Stimulated activated effector memory CD8-positive, alpha-beta T cell treated with anti-CD3 and anti-CD28 coated beads, Interleukin-12 subunit alpha, Interleukin-12 subunit beta, amount 100 ng/mL, for 72 hours (primary cell): ENCODE measurements at places on chromosomes 1 and 21.

GRCh38 chr1:197982256-197982655, 65.1 kb downstream of the LHX9 start:
- DNase-seq: no peak

DNA sequence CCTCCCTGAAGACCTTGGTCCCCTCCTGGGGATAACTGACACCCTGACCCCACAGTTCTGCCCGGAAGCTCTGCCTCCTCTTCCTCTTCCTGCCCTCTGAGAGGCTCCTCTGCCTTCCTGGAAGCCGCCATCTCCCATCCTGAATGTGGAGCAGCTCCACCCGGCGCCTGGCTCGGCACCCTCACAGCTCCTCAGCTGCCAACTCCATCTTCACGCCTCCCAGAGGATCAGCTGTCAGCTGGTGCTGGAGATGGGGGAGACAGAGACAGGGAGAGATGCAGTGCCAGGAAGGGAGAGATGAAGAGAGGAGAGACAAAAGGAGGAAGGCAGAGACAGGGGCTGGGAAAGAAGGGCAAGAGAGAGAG, 210.4 kb upstream of the CSF3R start:
- DNase-seq: no peak

GRCh38 chr1:218802799-218803198, 370.9 kb upstream of the LYPLAL1 start:
- DNase-seq: no peak

GRCh38 chr21:44706706-44707581, 4.4 kb downstream of the TSPEAR start:
- no peak for DNase-seq

DNA sequence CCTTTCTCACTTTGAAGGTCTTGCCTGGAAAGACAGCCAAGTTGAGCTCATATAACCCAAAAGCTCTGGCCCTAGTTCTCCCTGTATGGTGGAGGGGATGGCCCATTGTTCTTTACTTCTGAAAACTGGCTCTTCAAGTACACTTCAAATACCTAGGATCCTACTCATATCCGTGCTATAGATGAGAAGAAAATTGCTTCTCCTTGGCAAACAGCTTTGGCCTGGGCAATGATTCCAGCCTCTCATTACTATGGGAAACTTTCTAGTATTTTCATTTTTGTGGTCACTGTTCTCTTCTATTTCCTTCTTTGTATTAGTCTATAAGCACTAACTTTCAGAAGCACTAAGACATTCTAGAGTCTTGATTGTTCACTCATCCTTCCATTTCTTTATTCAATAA, 53.7 kb downstream of the ZNF697 start:
- DNase-seq: no peak

DNA sequence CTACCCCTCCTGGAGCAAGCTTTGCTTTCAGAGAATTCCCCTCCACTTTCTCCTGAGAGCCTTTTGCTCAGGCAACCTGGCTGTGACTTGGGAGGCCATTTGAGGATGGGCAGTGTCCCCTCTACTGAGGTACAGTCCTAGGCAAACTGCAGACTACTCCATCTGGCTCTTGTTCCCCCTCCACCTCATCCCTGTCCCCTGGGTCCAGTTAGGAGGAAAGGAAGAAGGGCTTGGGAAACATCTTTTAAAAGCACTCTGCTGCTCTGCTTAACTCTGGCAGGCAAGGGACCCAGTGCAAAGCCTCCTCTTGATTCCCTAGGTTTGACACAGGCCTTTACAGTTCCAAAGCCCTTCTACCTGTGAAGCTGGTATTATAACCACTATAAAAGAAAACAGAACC, 108.2 kb downstream of the NAV1 start:
- DNase-seq: no peak

- no peak for DNase-seq
These were observed 26.4 kb downstream of the GNG4 start for GRCh38 chr1:235622936-235623779.

GRCh38 chr1:196437671-196438070, 170.6 kb downstream of the KCNT2 start:
- DNase-seq: no peak

DNA sequence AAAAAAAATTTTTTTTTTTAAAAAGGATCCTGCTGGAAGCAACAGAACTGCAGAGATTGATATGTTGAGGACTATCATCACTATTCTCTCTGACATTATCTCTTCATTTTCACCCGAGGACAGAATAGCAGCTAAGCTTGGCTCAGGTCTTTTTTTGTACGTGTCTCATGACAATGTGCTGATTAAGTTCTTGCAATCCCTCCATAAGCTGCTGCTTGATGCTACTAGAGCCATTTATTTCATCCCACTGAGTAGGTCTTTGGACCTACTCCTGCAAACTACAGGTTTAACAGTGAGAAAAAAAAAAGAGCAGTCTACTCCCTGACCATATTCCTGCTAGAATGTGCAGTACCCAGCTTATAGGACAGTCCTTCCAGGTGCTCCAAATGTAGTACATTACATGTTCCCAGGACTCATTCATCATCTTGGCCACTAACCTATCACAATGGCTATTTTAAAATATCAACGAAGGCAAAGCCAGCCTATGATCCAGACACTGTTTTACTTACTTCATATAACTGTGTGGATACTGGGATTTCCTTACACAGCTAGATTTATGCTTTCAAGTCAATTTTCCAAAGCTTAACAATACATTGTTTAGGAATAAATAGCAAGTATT, 54.1 kb downstream of the ARHGAP29 start:
- DNase-seq: no peak

DNA sequence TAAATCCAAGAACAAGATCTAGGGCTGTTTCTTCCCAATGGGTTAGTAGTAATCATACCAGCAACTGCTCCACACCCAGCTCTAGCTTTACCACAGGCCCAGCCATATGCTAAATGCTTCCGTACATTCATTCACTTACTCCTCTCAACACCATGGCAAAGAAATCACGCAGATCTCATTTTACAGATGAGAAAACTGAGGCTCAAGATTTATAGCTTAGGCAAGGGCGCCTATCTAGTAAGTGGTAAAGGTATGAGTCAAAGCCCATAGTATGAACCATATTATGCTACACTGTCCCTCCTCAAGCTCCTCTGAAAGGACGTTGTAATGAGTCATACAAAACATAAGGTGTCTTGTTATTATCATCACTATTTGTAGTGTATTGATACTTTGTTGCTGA, 82.2 kb downstream of the NIBAN1 start:
- peak; percentile 73 for DNase-seq

- no peak for DNase-seq
These were observed 21.5 kb downstream of the NPHP4 start for GRCh38 chr1:5970610-5971273.

DNA sequence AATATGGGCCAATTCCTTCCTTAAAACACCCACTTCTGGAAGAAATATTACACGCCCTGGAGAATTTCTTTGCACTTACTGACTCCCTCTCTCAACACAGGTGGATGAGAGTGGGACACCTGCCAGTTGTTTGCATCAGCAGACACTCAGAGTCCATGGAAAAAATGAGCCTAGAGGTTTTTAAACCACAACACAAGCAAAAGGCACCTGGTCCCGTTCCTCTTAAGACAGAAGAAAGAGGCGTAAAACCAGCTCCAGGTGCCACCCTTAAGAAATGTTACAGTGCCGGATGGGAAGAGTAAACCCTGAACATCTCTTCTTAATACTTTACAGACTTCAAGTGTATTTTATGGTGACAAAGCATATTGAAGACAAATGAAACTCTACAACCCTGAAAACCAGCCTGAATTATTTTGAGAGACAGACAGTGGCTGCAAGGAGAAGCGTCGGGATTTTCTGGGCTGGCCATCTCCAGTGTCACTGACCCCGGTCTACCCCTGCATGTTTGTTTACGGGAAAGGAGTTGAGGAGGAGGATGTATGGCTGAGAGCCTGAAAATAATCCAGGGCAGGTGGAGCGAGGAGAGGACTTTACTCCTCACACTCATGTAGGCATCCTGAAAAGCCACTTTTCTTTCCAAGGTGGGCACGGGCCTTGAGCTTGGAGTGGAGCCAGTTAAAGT, 7.8 kb upstream of the RIPK4 start:
- DNase-seq: no peak

- DNase-seq: no peak
These were observed 63.7 kb downstream of the ACOT7 start for GRCh38 chr1:6329851-6330250.

DNA sequence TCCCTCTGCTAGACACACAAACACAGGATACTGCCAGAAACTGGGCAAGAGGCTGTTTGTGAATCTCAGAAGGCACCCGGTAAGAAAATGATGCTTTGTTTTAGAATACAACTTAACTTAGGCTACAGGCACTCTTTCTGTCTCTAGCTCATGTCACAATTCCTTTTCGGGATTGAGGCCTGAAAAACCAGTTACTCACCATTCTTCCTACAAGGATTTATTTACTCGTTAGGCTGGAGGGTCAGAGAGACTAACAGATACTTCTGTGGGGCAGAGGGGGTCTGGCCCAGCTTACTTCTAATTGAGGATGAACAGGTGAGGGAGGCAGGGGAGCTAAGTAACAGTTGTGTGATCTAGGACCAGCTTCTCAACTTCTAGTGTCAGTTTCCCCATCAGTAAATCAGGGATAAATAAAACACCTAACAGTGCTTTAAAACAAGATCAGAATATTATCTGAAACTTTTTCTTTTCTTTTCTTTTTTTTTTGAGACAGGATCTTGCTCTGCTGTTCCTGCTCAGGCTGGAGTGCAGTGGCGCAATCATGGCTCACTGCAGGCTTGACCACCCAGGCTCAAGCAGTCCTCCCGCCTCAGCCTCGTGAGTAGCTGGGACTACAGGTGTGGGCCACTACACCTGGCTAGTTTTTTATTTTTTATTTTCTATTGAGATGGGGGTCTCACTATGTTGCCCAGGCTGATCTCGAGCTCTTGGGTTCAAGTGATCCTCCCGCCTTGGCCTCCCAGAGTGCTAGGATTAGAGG, 31.9 kb downstream of the NFYC start:
- no peak for DNase-seq
